Activated T-cell treated with anti-CD3 and anti-CD28 coated beads, Interleukin-2, amount 50 U/mL, for 72 hours (primary cell): ENCODE measurements at places on chromosomes 6 and 20. TPM values are rescaled to one million over a fixed set of nuclear protein-coding genes. Genes with fewer than 3 reads are reported as not detected.
A peak's percentile ranks its signal among the peaks of the same experiment; 100 is the strongest.

GRCh38 chr6:30847421-30847970, 36.8 kb upstream of the DDR1 start:
- H3K27ac ChIP-seq = no peak overlapping the region
- no peaks in the 10 kb centered on the region for H3K27me3 ChIP-seq
- H3K4me3 ChIP-seq = no peak overlapping the region
- H3K4me1 ChIP-seq = peaks cover 23% of the 10 kb centered on the region
- peaks cover 8% of the 10 kb centered on the region for H3K36me3 ChIP-seq
- DNase-seq = no peak

GRCh38 chr6:37940074-37940847, 120.7 kb downstream of the ZFAND3 start:
- H3K4me3 ChIP-seq = no peak overlapping the region
- H3K4me1 ChIP-seq = peaks cover 54% of the 10 kb centered on the region
- DNase-seq = no peak

Gene IBTK
- total RNA-seq = 28.9 TPM

DNA sequence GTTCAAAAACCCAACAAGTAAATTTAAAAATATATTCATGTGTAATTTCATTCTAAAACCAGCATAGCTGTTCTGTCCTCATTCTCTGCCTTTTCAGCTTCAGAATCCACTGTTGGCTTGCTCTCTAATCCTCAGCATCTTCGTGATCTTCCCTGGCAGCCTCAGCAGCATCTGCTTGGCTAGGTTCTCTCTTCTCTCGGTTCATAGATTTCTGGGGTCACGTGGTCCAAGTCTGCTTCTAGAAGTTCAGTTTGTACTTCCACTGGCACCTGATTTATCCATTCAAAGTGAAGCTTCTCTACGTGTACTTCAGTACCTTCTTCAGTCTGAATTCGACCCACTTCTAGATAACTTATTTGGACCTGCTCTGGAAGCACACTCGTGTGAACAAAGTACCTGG, 245.7 kb downstream of the EPM2A start:
- no peak for DNase-seq
- H3K27ac ChIP-seq = no peak overlapping the region
- H3K4me1 ChIP-seq = no peaks in the 10 kb centered on the region

DNA sequence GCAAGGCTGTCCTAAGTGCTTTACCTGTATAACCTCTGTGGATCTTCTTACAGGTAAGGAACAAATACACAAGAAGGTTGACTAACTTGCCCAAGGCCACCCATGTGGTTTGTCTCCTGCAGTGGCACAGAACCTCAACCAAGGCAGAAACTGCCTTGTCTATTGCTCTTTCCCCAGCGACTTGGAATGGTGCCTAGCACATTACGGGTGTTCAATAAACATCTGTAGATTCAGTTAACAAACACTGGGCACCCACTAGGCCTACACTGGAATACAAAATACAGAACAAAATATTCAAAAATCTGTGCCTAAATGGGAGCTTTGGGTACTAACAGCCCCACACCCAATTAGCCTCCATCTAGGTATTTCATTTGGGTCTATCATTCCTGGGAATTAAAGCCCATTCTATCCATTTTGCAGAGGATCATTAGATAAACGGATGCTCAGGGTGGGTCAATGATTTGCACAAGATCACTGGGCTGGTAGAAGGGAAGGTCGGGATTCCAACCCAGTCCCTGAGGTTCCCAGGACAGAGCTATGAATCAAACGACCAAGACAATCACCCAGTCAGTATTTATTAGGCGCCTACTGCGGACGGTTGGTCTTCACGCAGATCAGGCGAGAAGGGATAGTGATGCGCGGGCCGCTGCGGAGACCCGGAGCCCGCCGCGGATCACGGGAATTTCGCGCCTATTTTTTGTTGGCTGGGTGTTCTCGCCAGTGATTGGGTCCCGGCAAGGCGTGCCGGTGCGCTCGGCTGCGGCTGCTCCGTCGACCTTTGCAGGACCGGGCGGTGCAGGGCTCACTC, at the start of gene STK35:
TSS of gene STK35 (plus strand) at position 771 of the 808 bp plus-strand sequence. CDS start 55 bp downstream, outside the sequence.
- peak within 1 kb of the TSS; percentile 99 for H3K27ac ChIP-seq
- peak; percentile 70 for DNase-seq
- peak within 1 kb of the TSS; percentile 96 for H3K4me3 ChIP-seq
- no peaks in the 10 kb centered on the region for H3K27me3 ChIP-seq
- H3K4me1 ChIP-seq = peaks cover 47% of the 10 kb centered on the region

DNA sequence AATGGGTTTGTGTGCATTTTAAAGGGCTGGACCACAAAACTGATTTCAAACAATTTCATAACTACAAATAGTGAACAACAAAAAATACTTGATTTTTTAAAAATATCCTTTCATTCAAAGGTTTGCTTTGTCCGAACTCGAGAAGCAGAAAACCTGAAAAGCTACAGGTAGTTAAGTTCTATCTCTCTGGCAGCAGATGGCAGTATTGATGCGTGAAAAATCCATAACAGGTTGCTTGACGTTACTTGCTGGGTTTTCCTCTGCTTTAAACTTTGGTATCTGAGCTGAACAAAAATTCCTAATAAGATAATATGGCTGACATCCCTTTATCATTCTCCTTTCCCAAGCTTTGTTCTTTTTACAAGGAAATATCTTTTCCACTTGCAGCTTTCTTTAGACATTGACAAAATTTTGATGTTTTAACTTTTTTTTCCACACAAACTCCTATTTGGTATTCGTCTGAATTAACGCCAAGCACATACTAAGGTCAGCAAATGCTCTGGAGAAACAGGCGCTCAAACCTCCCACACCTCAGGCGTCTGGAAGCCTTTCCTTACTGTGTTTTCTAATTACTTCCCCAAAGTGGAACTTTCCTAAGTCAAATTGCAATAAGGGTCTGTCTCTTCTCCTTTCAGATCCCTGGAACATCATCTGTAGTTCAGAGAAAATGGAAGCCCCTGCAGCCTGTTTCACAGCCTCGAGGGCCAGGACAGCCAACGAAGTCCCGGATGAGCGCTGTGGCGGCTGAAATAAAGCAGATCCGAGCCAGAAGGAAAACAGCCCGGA, 50.3 kb upstream of the GFRAL start:
- no peaks in the 10 kb centered on the region for H3K36me3 ChIP-seq
- H3K4me1 ChIP-seq = no peaks in the 10 kb centered on the region
- H3K4me3 ChIP-seq = no peak overlapping the region
- no peak for DNase-seq
- H3K27ac ChIP-seq = no peak overlapping the region

Gene SPTLC3
- total RNA-seq = 2.0 TPM

Gene EGFL8
- total RNA-seq = 11.2 TPM

Gene LTA
- 110 TPM for total RNA-seq

- H3K36me3 ChIP-seq = no peaks in the 10 kb centered on the region
- no peaks in the 10 kb centered on the region for H3K27me3 ChIP-seq
- no peak for DNase-seq
- H3K27ac ChIP-seq = no peak within 1 kb of the TSS
- H3K4me1 ChIP-seq = no peaks in the 10 kb centered on the region
Measured at GRCh38 chr6:49964064-49964463, at the start of gene DEFB114. DEFB114 (minus strand) TSS chr6:49964164; CDS start chr6:49964105, 59 bp downstream.

Gene FGD2
- 3.2 TPM for total RNA-seq

DNA sequence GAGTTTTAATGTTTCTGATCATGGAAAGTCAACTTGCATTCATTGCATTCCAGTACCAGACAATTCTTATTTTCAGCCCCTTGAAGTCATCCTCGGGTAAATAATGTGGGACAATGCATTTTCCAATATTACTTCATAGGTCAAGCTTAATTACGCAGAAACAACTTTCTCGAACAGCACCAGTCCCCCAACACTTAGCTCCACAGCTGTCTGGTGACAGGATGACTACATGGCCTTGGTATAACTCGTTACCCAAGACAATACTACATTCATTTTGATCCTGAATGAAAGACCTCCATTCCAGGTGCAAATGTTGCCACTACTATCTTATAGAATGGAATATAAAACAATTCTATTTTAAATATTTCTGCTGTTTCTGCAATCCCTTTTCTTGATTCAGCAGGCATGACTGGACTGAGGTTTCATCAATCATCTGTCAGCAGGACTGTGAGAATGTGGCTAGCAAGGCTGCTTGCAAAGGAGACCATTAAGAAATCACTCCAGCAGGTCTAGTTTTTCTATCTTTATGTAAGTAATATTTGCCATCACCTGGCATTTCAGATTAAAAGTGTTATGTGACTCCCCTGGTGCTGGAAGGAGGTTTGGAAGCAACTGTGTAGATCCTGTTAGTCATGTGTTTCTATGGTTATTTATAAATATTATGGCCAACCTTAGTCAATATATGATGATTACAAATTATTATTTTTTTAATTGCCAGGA, 147.9 kb downstream of the HAO1 start:
- H3K36me3 ChIP-seq = no peaks in the 10 kb centered on the region
- H3K27ac ChIP-seq = no peak overlapping the region
- DNase-seq = no peak

Gene CCM2L
- not detected for total RNA-seq

DNA sequence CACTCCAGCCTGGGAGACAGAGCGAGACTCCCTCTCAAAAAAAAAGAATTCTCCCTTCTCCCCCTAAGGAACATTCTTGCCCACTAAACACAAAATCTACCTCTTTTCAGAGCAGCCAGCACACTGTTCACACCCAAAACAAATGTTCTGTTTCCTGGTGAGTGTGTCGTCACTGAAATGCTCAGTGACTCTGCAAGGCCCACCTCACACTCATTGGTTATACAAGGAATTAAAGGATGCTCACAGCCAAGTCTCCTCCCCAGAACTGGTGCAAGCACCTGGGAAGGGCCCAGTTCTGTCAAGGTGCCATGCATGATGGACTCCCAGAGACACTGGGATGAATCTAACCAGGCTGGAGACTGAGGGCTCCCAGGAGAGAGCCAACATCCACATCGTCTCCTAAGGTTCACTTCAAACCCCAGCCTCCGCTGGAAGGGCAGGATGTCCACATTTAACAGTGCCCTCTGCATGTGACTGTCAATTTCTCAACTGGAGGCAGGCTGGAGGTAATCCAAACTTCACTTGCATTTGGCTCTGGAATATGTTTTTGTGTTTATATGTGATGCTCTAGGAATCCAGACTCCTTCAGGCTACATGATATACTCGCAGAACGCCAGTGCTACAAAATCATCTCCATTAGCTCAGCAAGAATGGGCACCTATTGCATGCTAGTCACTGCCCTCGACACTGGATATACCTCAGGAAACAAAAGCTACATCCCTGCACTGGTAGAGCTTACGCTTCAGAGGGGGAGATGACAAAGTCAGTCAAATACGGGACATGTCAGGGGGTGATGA, 7.1 kb downstream of the RRBP1 start:
- H3K27ac ChIP-seq = no peak overlapping the region
- no peak overlapping the region for H3K4me3 ChIP-seq
- no peaks in the 10 kb centered on the region for H3K27me3 ChIP-seq
- DNase-seq = no peak
- H3K4me1 ChIP-seq = peaks cover 2% of the 10 kb centered on the region

- no peak for DNase-seq
- H3K27me3 ChIP-seq = no peaks in the 10 kb centered on the region
- H3K27ac ChIP-seq = no peak overlapping the region
- peaks cover 8% of the 10 kb centered on the region for H3K4me1 ChIP-seq
Measured at GRCh38 chr6:32885698-32886286, 31.8 kb downstream of the PSMB9 start.

Gene HCRTR2
- total RNA-seq = not detected

DNA sequence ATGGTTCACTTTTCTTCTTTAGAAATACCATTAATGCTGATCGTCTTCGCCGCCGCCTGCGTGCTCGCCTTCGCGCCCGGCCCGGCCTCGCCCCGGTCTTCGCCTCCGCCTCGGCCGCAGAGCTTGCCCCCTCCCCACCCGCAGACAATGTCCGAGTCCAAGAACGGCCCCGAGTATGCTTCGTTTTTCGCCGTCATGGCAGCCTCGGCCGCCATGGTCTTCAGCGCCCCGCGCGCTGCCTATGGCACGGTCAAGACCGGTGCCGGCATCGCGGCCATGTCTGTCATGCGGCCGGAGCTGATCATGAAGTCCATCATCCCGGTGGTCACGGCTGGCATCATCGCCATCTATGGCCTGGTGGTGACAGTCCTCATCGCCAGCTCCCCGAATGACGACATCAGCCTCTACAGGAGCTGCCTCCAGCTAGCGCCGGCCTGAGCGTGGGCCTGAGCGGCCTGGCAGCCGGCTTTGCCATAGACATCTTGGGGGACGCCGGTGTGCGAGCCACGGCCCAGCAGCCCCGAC, 4.8 kb upstream of the PRPH2 start:
- DNase-seq = peak; percentile 14
- H3K4me1 ChIP-seq = peaks cover 22% of the 10 kb centered on the region
- no peaks in the 10 kb centered on the region for H3K36me3 ChIP-seq

Gene DEFB110
- total RNA-seq = not detected

DNA sequence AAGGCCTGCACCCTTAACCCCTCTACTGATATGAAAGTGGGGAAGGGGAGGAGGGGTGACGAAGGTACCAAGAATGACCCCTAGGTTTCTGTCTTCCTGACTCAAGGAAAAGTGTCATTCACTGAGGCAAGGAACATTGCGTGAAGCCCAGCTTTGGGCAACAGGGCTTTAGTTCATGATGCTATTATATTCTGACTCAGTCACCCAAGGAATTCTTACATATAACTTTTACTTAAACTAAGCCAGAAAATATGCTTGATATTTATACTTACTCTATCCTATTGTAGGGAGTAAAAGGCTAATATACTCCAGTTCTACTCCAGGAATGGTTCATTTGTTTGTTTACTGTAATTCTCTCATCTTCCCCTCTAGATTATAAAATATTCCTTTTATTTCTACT, 60.5 kb downstream of the DOP1A start:
- DNase-seq = no peak
- no peak overlapping the region for H3K4me3 ChIP-seq

- peaks cover 19% of the 10 kb centered on the region for H3K27me3 ChIP-seq
- H3K4me3 ChIP-seq = no peak overlapping the region
- H3K27ac ChIP-seq = no peak overlapping the region
- DNase-seq = no peak
- peaks cover 23% of the 10 kb centered on the region for H3K4me1 ChIP-seq
Measured at GRCh38 chr20:19620446-19620845, 137.6 kb upstream of the RIN2 start.

- peaks cover 21% of the 10 kb centered on the region for H3K27me3 ChIP-seq
- H3K4me1 ChIP-seq = no peaks in the 10 kb centered on the region
- no peaks in the 10 kb centered on the region for H3K36me3 ChIP-seq
- H3K4me3 ChIP-seq = no peak overlapping the region
Measured at GRCh38 chr20:20212675-20213096, 155.2 kb upstream of the INSM1 start.

Gene RNASET2
- total RNA-seq = 46.3 TPM

- no peak for DNase-seq
- H3K4me1 ChIP-seq = no peaks in the 10 kb centered on the region
- H3K27me3 ChIP-seq = no peaks in the 10 kb centered on the region
Measured at GRCh38 chr20:14780508-14780907, 443.1 kb upstream of the FLRT3 start.

GRCh38 chr6:109183109-109183650, 87.9 kb downstream of the CEP57L1 start:
- no peak overlapping the region for H3K4me3 ChIP-seq
- no peak for DNase-seq
- H3K27me3 ChIP-seq = peaks cover 54% of the 10 kb centered on the region

Gene SEMG1
- total RNA-seq = not detected
